ENCODE measurements at places on chromosomes 12 and 14.

- no peak for DNase-seq
These were observed 471.2 kb downstream of the DIO2 start for GRCh38 chr14:79740066-79740601.

DNA sequence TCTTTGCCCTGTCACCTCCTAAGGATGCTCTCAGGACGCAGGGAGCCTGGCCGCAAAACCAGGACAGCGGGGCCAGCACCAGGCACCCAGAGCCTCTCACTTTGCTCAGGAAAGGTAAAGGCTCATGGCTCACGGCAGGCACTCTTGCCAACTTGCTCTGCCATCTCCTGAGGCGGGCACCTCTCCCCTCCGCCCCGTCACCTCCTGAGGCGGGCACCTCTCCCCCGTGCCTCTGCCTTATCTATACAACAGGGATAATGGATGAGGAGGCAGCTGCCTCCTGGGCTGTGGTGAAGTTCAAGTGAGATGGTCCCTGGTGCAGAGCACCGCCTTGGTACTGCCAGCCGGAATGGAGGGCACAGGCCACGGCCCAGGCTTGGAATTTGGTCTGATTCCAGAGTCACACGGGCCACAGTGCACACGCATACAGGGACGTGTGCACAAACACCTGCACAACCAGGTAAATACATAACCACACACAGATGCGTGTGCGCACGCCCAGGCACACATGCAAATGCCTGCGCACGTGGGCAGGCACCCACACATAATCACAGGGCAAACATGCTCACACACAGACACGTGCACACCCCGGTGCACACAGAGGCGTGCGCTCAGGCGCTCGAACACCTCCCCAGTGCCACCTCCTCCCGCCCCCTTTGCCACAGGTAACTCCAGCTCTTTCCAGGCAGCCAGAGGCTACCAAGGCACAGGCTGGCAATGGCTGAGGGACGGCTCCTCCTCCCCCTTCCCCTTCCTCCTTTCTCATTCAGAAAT, 11.6 kb downstream of the DEGS2 start:
- no peak for DNase-seq

- DNase-seq: no peak
These were observed 246.4 kb downstream of the CACNA1C start for GRCh38 chr12:2299206-2299605.

DNA sequence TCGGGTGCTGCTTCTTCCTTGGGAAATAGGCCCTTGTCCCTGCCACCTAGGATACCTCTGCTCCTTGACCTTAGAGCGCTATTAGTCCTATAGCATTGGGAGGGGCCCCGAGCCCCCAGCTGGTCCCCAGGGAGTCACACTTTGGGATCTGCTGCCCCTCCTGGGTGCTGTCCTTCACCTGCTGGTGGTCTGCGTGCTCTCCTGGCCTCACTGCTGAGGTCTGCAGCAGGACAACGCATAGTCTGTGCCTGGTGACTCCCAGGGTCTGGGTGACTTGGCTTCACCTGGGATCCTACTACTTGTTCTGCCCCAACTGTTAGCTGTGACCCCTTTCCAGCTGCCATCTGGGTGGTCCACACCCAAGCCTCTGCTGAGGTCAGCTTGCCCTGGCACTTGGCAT, 8.8 kb downstream of the TCL1B start:
- no peak for DNase-seq

GRCh38 chr12:80648881-80649280, 58.6 kb upstream of the MYF6 start:
- no peak for DNase-seq

DNA sequence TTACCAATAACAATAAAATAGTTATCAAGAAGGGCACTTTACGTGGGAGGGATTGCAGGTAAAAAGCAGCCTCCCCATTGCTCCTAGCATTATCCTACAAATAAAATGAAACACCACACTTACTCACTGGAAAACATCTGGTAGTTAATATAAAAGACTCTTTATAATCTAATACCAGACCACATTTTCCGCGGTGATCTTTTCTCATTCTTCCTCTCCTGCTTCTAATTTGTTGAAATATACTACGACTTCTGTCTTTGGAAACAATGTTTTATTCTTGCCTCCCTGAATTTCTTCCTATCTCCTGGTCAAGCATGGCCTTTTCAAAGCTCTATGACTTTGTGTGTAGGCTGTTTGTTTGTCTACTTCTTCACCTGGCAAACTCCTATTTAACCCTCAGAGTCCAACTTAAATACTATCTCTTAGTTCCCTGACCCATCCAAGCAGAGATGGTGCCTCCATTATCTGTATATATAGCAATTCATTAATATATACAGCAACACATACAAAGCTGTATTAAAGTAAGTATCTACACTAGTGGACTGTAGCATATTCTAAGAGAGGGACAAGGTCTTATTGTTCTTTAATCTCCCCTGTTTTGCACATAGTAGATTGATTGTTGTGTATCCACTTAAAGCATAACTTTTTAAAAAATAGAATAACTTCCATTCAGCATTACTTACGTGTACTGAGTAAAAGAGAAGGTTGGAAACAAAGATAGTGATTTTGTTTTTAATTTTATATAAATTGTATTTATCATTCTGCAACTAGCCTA, 228.3 kb downstream of the CEP128 start:
- DNase-seq: no peak

DNA sequence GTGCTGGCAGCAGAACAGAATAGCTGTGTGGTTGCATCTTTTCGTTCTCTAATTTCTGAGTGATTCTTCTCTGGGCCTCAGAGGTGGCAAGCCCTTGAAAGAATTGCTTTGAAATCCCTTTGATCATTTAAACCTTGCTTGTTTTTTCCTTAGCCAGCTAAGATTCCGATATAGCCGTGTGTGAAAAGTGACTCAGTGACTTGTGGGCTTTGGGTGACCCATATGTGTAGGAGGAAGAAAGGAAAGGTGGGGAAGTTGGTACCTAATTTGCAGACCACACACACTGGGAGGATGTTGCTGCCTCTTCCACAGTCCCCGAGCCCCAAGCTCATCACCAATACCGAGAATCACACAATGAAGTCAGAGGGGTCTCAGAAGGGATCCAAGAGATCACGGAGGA, 18.8 kb downstream of the SLC24A4 start:
- DNase-seq: no peak

GRCh38 chr12:42564556-42564955, 25.0 kb downstream of the PRICKLE1 start:
- DNase-seq: no peak

DNA sequence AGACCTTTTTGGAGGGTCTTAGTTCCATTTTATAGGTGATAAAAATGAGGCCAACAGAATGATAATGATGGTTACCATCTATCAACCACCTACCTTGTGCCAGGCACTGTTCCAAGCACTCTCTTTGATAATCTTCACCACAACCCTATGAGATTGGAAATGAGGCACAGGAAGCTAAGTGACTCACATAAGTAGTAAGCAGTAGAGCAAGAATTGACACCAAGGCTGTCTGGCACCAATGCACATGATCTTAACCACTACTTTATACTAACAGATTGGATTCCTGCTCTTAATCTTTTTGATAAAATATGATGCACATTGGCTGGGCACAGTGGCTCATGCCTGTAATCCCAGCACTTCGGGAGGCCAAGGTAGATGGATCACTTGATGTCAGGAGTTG, 91.4 kb downstream of the DRAM1 start:
- no peak for DNase-seq

GRCh38 chr14:23613242-23614070, 22.7 kb upstream of the DHRS2 start:
- no peak for DNase-seq

DNA sequence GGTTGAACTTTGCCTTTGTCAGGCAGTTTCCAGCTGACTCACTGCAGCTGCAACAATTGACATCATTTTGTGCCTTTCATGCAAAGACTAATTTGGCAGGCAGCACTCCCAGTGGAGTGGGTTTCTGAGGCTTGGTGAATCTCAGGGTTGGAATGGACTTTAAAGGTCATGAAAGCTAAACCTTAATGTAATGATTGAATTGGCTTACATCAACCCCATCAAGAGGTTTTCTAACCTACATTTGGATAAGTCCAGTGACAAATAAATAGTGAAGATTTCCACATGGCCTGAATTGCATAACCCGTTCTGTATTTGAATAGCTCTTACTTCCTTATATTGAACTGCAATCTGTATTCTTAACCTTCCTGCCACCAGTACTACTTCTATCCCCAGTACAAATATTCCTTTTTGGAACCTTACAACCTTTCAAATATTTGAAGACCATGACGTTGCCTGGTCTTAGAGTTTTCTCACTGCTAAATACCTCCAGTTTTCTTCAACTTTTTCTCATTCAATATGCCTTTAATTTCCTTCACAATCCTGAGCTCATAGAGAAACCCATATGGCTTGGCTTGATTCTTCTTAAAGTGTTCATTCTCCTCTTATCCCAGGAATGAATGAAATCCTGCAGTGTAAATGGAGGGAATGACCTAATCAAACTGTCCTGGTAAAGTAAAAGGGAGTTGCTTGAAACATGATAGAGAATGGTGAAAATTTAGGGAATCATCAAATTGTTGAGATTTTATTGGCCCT, 168.1 kb upstream of the NOVA1 start:
- DNase-seq: no peak

DNA sequence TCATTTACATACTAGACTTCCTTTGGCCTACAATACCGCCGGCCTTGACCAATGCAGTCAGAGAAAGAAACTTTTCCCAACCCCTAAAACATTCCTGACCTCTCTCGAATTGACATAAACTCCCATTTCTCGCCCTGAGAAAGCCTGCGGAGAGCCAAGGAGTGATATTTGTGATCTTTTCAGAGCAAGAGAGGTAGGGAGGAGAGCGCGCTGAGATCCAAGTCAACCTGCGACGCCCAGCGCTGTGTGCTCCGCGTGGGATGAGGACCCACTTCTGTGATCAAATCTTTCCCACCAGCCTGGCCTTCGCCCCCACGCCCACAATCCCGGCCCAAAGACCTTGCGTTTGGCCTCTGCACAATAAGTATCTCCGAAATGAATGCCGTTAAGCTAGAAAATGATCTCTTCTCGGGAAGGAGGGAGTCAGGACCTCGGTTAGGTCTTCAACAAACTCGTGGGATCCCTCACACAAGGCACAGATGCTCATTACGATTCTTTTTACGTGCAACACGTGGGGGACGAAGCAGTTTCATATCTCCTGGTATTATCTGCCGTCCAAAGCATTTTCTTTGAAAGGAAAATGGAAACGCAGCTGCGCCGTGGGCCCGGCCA, 6.3 kb upstream of the NPAS3 start:
- no peak for DNase-seq

- DNase-seq: no peak
These were observed 88.4 kb upstream of the PARP11 start for GRCh38 chr12:3961591-3961990.

DNA sequence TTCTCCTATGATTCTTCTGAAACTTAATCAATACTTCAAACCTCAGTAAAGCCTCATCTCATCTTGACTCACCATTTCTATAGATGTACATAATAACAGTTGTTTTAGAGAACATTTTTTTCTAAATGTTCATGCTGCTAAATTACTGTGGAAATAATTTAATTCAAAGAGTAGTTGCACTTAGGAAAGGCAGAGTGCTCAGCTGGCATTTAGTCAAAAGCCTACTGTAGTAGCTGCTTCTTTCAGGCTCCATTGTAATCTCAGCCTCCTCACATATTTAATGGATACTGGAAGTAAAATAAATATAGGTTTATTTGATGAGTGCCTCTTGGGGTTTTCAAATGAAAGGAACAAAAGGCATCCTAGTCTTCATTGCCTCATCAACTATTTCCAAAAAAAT, 325.0 kb downstream of the CCER1 start:
- DNase-seq: no peak

GRCh38 chr12:105315726-105316125, 14.8 kb upstream of the C12orf75 start:
- no peak for DNase-seq

- no peak for DNase-seq
These were observed 979.0 kb downstream of the TMTC2 start for GRCh38 chr12:83665634-83666218.

DNA sequence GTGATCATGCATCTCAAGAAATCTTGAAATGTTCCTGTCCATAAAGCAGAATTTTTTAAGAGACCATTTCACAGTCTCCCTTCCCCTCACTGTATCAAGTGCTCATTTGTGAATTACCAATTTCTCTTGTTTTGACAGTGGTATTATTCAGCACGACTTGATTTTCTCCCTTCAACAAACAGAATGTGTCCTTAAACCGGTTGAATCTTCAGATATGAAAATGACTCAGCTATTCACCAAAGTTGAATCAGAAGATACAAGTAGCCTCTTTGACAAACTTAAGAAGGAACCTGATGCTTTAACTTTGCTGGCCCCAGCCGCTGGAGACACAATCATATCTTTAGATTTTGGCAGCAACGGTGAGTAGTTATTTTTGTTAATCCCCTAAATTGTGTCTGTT, 25.5 kb upstream of the SNAPC1 start:
- no peak for DNase-seq

- DNase-seq: no peak
These were observed 65.5 kb downstream of the FBXO33 start for GRCh38 chr14:39366460-39367386.

- DNase-seq: no peak
These were observed 21.0 kb upstream of the MAP1LC3B2 start for GRCh38 chr12:116538076-116538591.

DNA sequence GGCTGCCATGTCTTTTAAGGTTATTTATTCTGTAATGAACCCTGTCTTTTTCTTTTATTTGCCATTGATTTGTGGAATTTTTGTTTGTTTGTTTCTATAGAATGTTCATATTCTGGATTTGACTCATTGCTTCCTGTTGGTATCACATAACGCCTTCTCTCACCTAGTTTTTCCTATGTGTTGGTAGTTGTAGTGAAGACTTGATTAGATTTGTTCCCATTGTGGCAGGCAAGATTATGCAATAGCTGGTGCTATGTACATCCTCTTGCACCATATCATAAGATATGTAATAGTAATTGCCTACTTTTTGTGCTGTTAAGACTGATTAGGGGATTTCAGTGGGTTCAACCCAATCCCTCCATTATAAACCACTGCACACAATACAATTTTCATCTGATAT, 3.9 kb upstream of the KRT6B start:
- DNase-seq: no peak

DNA sequence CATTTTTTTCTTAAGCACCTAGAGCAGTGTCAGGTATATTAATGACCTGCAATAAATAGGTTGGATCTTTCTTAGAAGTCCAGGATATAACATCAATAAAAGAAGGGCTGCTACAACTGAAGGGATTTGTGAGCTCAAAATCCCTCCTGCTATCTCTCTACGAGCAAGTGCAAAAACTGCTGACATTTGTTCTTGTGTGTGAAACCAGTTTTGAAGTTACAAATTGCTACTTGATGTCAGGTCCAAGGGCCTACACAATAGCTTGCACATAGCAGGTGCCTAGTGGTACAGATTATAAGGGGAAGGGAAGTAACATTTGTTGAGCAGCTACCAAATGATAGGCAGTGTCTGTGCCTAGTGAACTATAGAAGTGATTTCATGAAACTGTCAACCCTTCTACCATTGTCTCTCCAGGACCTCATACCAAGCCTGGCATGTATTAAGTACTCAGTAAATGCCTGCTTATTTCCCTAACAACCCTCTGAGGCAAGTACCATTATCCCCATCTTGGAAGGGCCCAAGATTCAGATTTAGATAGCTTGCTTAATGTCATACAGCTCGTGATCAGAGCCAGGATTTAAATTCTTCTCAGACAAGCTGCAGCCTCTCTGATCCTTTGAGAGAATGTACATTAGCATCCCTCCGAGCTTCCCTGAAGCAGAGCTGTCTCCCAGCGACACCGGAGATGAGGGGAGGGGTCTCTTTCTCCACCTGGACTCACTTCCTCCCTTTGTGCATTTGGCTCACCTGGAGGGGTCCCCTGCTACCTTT, 300.3 kb downstream of the ZFP36L1 start:
- no peak for DNase-seq
